ENCODE measurements at places on chromosomes 1 and 21.

DNA sequence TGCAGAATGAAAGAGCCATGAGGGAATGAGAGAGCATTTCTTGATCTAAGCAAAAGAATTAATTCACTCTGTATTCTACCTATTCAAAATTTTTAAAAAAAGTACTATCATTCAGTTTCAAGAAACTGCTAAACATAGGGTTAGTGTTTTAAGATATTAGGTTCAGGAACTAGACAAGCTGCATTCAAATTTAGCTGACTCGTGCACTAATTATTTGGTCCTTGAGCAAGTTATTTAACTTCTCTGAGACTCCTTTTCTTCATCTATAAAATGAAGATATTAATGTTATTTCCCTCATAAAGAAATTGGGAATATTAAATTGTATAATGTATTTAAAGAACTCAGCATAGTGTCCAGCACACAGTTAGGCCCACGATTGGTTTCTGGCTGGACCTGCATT, 75.0 kb upstream of the USH2A start:
- DNase-seq, result no peak

GRCh38 chr1:7915826-7916500, 24.7 kb downstream of the TNFRSF9 start:
- no peak for DNase-seq

GRCh38 chr1:15178571-15179484, 25.3 kb downstream of the TMEM51 start:
- no peak for DNase-seq

GRCh38 chr1:240350910-240351331, 259.2 kb downstream of the FMN2 start:
- no peak for DNase-seq

GRCh38 chr21:23921670-23922418, 1685.4 kb downstream of the MRPL39 start:
- no peak for DNase-seq

Measured in WTC11 (cell line).